Neural progenitor cell (in vitro differentiated cells): ENCODE measurements at places on chromosomes 16 and 17.

DNA sequence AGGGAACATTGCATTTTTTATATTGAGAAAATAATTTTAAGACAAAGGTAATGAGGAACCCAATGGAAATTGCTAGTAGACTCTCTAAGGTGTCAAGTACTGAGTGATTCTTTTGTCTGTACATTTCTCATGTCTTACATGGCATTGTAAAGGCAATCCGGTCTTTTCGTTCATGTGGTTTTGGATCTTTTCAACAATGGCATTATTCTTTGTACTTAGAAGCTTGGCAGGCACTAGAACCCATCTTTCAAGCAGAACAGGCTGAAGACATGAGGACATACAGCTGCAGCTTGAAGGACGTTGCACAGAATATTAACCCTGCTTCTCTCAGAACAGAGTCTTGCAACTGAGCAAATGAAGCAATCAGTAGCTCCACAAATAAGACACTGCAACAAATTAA is 231.5 kb upstream of the ZFHX3 start:
- no peak overlapping the region for H3K27ac ChIP-seq
- DNase-seq: no peak
- no peak overlapping the region for H3K4me3 ChIP-seq
- no peaks in the 10 kb centered on the region for H3K36me3 ChIP-seq
- H3K4me1 ChIP-seq: no peaks in the 10 kb centered on the region
- no peaks in the 10 kb centered on the region for H3K27me3 ChIP-seq

DNA sequence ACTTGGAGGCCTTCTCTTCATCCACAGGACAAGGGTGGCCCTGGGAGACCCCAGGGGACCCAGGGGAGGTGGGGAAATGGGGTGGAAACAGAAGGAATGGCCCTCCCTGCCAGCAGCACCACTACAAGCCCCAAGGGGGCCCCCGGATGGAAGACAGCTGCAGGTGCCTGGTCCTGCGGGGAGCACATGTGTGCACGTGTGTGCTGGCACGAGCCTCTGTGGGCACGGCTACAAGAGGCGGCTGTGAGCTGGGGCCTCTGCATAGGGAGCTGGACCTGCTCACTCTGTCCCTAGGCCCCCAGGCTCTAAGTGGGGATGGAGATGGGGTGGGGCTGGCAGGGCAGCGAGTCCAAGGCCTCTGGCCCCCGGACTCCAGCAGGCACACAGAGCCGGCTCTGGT is 13.2 kb upstream of the AATK start:
- H3K4me1 ChIP-seq: no peaks in the 10 kb centered on the region
- H3K36me3 ChIP-seq: no peaks in the 10 kb centered on the region
- no peaks in the 10 kb centered on the region for H3K27me3 ChIP-seq
- H3K4me3 ChIP-seq: no peak overlapping the region
- no peak for DNase-seq
- H3K27ac ChIP-seq: no peak overlapping the region

DNA sequence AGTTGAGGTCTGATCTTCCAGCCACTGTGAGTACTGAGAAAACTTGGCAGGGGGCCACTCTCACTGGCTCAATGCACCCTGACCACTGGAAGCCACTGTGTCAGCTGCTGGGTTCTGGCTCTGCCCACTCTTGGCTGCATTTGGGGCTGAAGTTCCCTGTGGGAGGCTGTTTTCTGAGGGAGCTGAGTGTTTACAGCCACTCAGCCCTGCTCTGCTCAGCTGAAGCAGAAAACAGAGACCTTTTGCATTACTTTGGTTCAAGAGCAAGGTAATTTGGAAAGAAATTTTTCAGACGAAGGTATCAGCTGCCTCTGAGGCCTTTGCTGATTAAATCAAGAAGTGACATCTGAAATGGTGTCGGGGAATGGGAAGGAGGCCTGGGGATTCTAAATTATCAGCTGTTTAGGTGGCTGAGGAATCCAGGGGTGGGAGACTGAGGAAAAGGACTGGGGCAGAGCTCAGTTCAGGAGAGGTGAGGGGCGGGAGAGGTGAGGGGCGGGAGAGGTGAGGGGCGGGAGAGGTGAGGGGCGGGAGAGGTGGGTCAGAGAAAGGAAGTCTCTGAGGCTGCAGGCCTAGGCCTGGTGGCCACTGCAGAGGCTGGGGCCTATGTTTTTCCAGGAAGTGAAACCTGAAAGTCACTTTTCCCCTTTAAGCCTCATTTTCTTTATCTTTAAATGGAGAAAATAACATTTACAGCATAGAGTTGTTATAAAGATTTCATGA is at the start of gene ACSM5:
Gene ACSM5 (plus strand): TSS at position 137 of the 723 bp plus-strand sequence. CDS start 1,951 bp downstream, outside the sequence.
- no peaks in the 10 kb centered on the region for H3K4me1 ChIP-seq
- no peak for DNase-seq
- no peaks in the 10 kb centered on the region for H3K36me3 ChIP-seq
- H3K4me3 ChIP-seq: no peak within 1 kb of the TSS

DNA sequence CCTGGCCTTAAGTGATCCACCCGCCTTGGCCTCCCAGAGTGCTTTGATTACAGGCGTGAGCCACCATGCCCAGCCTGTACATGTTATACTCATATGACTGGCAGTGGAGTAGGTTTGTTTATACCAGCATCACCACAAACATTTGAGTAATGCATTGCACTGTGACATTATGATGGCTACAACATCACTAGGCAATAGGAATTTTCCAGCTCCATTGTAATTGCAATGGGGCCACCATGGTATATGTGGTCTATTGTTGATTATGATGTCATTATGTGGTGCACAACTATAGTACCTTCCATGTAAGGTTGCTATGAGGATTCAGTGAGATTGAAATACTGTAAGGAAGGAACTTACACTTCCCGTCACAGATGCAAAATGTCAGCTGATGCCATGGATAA is 168.9 kb downstream of the COPRS start:
- DNase-seq: no peak
- no peak overlapping the region for H3K4me3 ChIP-seq
- H3K36me3 ChIP-seq: no peaks in the 10 kb centered on the region
- no peaks in the 10 kb centered on the region for H3K27me3 ChIP-seq
- H3K4me1 ChIP-seq: no peaks in the 10 kb centered on the region

DNA sequence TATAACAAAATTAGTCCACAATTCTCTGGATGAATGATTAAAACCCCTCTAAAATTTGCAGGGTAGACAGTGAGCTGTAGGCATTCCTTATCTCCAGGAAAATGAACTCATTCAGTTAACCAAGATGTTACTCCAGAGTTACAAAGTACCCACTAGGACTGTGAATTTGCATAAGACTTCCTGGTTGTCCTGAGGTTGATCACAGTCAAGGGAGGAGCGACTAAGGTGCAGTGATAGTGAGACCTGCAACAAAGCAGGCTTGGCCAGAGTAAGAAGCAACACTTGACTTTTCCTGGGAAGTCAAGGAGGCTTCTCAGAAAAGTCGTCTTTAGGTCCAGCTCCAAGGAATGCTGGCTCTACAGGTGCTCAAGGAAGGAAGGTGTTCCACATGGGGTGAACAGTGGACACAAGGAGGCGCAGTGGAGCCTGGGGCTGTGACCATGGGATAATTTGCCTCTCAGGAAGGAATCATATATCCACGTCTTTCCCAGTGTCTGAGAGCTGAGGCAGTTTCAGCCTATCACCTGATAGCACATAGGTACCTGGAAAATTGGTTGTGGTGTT is 821.1 kb upstream of the EEF2KMT start:
- H3K27me3 ChIP-seq: no peaks in the 10 kb centered on the region
- DNase-seq: peak; percentile 26
- H3K4me3 ChIP-seq: no peak overlapping the region
- H3K36me3 ChIP-seq: no peaks in the 10 kb centered on the region
- no peak overlapping the region for H3K27ac ChIP-seq
- H3K4me1 ChIP-seq: peaks cover 20% of the 10 kb centered on the region
